ENCODE measurements at places on chromosomes 4 and X.

DNA sequence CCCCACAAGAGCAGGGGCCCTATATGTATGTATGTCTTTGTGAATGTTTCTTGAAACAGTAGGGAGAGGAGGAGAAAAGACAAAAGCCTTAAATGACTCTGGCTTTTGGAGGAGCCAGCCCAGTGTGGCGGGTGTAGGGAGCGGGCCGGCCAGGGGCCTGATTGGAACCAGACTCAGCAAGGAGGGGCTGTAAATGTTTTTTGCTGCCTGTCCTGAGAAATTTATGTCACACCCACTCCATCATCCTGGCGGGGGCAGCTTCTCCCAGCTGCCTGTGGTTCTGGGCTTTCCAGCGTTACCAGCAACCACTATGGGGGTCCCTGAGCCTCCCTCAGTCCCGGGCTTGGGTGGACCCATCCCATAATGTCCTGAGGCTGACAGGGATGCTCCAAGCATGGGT lies 130.8 kb downstream of the PJA1 start:
- no peak for DNase-seq

GRCh38 chr4:2174061-2174460 lies 67.9 kb downstream of the HAUS3 start:
- DNase-seq: no peak

DNA sequence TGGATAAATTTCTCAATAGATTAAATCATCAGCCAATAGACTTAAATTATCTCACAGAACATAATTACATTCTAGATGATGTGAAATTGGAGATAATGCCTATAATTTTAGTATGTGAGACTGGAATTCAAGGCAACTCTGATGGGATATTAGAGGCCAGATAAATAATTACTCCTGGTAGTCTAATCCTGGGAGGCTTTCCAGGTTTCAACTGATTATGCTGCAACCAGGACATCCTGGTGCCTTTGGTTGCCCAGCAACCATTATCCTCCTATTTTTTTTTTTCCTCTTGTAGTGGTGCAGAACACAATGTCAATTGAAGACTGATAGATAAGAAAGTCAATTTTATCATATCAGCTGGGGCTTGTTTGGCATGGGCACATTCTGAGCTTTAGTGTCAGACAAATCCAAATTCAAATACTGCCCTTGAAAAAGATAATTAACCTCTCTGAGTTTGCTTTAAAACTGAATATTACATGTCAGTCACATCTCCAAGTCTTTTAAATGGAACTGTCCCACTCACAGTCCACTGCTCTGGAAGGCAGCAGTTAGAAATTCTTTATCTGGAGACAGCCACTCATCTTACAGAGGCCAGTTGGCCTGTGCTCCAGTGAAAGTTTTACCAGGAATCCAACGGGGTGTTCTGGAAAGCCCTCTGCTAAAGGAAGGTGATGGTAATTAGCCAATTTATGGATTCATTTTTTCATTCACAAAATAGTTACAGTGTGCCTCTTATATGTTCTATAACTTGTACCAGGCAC lies 95.3 kb upstream of the GUCY1A1 start:
- no peak for DNase-seq

- no peak for DNase-seq
Measured at GRCh38 chr4:33340168-33340567, 2620.0 kb downstream of the PCDH7 start.

GRCh38 chr4:138334346-138335016 lies 92.3 kb upstream of the SLC7A11 start:
- no peak for DNase-seq

DNA sequence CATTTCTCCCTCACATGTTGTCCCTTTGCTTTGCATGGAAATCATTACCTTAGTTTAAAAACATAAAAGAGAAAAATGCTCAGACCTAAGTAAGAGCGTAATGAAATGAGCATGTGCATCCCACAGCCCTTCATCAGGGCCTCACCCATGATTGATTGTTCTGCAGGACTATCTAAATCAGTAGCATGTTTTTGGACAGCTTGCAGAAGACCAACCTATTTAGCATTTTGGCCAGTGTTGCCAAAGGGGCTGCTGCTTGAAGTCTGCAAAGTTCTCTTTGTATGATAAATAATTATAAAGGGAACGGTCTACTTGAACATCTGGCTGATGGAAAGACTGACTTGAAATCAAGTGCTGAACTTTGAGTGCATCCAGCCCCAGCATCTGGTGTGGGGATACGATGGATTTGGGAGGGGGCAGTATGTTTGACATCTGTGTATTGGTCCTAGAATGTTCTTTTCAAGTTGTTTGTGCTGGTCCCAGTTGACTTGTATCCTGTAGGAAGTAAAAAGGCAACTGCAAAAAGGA lies 76.1 kb upstream of the LIMCH1 start:
- DNase-seq: no peak

DNA sequence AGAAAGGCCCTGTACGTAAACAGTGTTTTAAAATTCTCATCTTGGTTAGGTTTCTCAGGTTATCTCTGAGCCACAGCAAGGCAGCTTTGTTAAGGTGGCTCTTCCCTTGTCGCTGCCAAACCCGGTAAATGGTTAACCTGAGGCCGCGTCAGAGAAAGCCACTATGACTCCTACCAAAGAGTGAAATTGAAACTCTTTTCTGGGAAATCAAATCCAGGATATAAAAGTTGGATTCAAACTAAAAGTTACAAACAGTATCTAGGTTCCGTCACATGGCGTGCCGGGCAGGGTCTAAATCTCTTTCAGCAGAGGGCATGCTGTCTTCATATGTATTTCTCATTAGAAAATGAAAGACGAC lies 433 bp downstream of the MMAA start:
- DNase-seq: peak; percentile 81

DNA sequence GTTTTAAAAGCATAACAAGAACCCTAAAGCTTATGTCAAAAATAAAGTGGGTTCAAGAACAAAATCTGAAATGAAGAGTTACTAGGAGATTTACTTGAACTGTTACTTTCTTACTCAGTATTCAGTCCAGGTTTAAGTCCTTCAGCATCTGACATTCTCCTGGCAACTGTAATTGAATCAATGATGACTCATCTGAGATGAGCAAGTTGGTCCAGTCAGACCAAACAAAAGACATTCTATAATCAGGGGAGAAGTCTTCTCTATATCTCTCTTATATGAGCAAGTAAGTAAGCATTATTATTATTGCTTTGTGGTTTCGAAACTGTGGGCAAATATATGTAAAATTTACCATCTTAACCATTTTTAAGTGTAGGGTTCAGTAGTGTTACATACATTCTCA lies 34.6 kb downstream of the MAP9 start:
- no peak for DNase-seq

- no peak for DNase-seq
Measured at GRCh38 chrX:700936-701335, 70.3 kb downstream of the SHOX start.

DNA sequence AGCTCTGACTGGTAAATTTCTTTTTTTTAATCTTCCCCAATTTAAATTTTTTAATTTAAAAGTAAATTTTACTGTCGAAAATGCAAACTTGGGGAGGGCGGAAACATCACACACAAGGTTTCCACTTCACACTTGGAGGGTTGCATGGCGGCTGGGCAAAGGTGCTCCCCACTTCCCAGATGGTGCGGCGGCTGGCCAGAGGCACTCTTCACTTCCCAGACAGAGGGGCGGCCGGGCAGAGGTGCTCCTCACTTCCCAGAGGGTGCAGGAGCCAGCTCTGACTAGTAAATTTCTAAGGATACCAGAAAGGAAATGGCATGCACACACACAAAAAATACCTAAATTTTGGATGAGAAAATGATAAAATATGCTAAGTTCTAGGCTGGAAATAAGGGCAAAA lies 16.4 kb downstream of the C1QTNF7 start:
- no peak for DNase-seq

DNA sequence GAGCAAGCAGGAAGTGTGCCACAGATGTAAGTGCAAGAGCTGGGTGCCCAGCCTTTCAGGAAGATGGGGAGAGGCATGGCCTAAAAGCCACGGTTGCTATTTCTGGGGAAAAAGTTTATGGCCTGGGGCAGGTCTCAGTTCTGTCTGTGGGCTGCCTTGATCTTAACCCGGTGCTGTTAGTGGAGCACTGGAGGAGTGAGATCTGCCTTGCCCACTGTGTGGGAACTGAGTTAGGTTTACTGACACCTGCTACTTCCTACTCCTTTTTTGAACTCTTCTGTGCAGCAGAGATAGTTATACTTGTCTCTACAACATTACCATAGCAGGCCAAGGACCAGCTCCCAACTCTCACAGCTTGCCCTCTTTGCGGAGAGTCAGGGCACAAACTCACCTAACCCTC lies 76.5 kb downstream of the ITM2A start:
- no peak for DNase-seq

GRCh38 chr4:169147191-169147590 lies 123.6 kb downstream of the SH3RF1 start:
- no peak for DNase-seq

DNA sequence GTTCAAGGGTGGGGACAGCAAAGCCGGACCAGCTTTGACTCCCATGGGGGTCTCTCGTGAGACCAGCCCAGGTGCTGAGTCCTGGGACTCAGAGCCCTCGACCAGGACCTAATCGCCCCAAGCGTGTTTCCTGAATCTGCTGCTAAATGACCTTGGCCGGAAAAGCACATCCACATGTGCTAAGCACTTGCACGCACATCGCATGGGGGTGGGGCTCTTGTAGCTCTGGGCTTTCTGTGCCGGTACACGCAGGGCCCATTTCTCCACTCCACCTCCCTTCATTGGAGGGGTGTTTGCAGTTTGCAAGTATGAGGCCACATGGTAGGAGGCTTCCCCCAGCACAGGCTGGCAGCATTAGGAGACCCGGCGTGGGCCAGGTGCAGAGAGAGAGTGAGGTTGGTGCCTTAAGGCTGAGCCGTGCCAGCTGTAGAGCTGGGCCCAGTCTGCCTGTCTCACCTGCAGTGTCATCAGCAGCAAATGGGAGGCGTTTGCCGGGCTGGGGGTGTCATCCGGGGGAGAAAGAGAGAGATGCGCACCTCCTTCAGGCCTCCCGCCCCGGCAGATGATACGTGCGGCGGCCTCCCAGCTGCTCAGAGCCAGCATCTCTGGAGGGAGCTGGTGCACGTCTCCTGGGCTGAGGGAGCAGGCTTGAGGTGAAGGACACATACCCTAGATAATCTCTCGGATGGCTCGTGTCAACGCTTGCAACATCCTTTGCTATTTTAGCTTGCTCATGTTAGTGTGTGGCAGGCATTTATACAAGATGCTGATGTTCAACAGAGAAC lies 45.2 kb upstream of the CLCN4 start:
- DNase-seq: peak; percentile 84

DNA sequence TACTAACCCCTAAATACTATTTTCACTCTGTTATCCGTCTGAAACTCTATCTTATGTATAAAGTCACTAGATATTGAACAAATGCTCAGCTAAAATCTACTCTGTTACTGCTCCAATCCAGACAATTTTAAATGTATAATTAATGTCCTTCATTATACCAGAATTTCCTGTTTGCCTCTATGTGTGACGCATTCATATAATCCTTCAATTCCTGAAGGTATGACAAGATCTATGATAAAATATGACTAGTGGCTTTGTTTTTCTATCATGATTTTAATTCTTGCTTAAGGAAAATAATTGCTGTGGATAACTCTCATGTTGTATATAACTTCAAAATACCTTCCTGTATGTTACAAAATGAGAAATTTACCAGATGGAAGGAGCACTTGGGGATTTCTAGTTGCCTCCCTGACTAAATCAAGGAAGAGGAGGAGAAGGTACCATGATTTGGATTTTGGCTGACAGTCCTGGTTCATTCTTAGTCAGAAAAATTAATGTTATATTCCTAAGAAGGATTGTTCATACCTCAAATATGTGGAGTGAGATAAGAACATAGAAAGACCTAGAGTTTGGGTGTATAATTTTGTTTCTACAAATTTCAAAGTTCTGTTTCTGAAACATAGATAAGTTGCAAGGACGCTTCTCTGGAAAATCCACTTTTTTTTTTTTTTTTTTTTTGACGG lies 4.9 kb downstream of the CXCL6 start:
- DNase-seq: no peak

- DNase-seq: no peak
Measured at GRCh38 chr4:158051401-158052235, 121.2 kb downstream of the GASK1B start.

- no peak for DNase-seq
Measured at GRCh38 chr4:146649232-146649631, 10.5 kb downstream of the POU4F2 start.

DNA sequence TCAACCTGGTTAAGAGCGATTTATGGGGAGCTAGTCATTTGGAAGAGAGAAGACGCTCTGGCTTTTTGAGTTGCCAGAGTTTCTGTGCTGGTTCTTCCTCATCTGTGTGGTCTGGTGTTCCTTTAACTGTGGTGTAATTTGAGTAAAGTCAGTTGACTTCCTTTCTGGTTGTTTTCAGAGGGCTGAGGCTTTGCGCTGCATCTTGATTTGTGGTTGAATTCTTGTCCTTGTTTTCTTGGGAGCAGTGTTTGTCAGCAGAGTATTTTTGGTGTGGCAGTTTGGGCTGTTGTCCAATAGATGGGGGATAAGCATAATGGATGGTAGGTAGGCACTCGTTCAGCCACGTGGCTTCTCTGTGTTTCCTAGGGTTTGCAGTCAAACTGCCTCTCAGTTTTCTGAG lies 2143.2 kb upstream of the TENM3 start:
- DNase-seq: no peak

GRCh38 chr4:152828122-152828521 lies 48.4 kb downstream of the ARFIP1 start:
- no peak for DNase-seq

DNA sequence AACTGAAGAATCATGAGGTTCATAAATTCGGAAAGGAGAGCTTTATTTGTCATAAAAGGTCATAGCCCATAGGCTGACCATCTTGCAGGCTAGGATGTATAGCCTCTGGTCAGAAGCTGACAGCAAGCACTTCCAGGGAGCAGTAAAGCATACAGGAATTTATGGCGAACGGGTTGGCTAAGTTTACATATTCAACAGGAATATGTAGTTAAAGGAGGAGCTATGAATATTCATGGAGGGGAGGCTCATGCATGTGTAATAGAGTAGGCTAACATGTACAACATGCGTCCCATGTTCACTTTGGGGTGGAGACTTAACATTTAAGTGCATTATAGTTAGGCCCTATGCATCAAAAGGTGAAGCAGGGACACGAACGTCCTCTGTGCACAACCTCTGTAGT lies 1425.7 kb upstream of the TENM3 start:
- no peak for DNase-seq

GRCh38 chr4:89995814-89996213 lies 101.2 kb downstream of the MMRN1 start:
- no peak for DNase-seq

- no peak for DNase-seq
Measured at GRCh38 chr4:113790478-113790877, 28.9 kb upstream of the CAMK2D start.

DNA sequence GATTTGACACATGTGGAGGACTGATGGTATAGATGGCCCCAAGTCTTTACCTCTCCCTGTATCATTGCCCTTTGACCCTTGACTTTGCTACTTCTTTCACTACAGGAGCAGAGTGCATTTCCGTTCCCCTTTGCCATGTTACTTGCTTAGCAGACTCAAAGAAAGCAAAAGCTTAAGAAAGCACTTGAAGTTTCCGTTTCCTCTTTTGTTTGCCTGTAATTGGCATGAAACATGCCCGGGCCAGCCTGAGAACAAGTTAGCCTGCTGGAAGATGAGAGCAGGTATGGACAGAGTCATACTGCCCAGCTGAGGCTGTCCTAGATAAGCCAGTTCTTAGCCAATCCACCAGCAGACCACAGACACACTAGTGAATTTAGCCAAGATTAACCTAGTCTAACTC lies 206.0 kb downstream of the BCOR start:
- DNase-seq: no peak

Data from activated effector memory CD4-positive, alpha-beta T cell treated with anti-CD3 and anti-CD28 coated beads, Interleukin-2, amount 50 U/mL, for 16 hours (primary cell).